ENCODE measurements at places on chromosomes 2 and 18.

DNA sequence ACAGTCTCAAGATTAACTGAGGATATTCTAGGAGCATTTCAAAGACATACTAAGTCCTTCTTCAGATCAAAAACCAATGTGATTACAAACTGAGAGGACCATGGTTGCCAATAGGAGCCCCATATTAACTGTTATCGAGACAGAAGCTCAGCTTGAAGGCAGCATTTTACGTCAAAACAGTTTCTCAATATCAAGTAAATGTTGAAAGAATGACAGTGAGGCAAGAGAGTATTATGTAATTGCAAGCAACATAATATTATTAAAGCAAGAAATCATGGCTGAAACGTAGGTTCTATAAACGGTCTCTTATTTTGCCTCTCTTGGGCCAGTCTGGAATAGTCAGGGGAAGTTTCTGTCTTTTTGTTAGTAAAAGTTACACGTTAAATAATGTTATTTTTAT, 22.9 kb downstream of the RIT2 start:
- DNase-seq: no peak

DNA sequence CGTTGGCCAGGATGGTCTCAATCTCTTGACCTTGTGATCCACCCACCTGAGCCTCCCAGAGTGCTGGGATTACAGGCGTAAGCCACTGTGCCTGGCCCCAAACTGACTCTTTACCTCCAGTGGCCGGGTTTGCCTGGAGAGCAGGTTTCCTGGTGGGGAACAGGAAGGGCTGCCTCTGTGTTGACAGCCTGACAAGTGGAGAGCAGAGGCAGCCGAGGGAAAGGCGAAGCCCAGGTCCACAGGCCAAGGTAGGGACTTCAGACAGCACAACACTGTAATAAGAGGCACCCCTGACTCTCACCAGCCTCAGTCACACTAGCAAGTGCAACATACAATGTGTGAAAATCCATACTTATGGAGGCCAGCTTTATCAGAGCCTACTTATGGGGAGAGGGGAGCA, 16.5 kb upstream of the SH3BP4 start:
- DNase-seq: no peak

DNA sequence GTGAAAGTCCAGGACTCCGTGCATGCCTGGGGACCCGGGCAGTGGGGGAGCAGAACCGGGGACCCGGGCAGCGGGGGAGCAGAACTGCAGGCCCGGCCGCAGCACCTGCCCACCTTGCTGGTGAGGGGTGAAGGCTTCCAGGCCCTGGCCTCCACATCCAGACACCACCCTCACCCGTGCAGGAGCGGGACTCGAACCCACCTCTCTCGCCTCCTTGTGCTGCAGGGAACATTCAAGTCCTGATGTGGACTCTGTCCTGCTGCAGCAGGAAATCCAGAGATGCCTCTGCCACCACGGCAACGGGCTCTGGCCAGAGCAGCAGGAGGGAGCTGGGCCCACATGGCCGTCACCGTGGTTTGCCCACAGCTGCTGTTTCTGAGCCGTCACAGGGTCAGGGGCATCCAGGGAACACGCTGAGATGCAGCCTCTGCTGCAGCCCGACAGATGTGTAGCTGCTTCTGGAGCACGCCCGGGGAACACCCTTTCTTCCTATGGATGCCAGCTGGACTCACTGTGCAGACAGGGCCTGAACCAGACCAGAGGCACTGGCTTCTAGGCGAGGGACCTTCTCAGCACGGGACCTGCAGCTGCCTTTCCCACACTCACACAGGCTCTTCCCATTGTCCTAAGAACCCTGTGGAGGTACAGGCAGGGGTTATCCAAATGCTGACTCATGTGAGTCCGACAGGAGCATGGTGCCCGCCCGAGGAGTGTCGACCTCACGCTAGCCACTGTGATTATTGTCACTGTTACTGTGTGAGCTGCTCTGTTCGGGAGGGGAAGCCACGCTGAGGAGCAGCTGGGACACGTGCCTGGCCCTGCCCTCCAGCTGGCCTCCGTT, 89.2 kb upstream of the CTDP1 start:
- no peak for DNase-seq

- DNase-seq: no peak
Measured at GRCh38 chr2:41771710-41772109, 276.1 kb upstream of the PKDCC start.

DNA sequence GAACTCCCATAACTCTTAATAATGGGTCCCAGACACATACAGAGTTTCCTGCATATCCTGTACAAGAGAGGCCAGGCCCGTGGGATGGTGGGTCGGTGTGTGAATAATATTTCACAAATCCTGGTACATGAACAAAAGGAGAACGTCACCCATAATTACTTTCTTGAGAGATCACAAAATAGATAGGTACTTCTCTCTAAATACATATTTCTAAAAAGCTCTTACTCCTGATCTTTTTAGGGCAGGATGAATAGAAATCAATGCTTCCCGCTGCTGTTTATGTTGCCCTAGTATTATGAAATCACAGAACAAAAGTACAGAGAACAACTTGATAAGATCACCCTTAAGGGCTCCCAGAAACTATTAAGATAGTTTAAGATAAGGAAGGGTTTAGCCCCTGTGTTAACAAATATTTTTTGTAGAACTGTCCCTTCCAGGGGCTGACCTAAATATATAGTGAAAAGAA, 5.4 kb downstream of the IRS1 start:
- DNase-seq: no peak

GRCh38 chr18:52334896-52335295, 5.1 kb upstream of the DCC start:
- no peak for DNase-seq

DNA sequence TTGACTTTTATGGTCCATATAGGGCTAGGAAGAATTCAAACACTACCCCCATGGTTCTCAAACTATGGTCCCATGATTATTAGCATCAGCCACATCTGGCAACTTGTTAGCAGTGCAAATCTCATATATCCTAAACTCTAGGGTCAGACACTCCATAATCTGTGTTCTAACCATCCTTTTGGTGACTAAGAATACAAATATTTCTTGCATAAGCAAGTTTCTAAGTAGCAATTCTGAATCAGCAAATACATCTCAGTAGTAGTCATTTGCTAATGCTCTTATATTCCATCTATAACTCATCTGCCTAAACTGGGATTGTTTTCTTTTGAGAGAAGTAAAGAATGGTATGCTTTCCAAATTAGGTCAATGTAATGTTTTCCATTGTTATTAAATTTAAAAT, 447.3 kb downstream of the TMX3 start:
- no peak for DNase-seq

GRCh38 chr2:217105733-217106649, 246.1 kb upstream of the TNP1 start:
- DNase-seq: no peak

GRCh38 chr18:59623456-59624368, 73.5 kb downstream of the CCBE1 start:
- DNase-seq: no peak

DNA sequence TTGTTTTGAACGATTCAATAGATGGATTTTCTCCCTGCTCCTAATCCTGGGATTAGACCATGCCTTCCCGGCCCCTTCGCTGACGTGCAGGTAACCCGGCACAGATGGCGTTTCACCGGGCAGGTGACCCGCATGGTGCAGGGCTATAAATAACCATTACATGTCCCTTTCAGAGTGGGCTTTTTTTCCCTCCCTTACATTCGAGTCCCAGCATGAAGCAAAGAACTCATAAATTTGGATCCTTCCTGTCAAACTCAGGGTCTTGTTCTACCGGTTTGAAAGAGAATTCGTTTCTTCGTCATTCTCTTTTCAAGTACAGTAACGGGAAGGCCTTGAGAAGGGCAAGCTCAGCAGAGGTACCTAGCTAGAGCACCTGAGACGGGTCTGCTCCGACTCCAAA, 46.1 kb downstream of the EDAR start:
- no peak for DNase-seq

DNA sequence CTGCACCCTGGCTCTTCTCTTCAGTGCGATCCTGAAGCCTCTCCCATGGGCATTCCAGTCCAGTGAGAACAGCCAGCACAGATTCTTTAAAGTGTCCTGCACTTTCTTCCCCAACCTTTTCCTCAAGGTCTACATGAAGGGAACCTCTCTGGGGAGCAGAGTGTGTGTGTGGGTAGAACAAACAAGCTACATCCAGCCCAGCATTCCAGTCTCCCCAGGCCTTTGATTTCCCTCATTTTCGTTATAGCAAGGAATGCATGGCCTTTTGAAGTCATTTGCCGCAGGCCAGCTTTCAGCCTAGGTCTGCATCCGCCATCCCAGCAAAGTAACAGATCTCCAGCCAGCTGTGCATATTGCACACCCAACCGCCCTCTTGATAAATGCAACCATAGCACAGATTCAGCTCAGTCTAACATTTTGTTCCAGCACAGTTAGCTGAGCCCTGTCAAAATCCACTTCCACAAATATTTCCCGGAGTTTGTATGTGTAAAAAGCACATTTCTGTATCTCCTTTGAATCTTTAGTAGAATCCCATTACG, 44.6 kb downstream of the CD8B2 start:
- no peak for DNase-seq

GRCh38 chr2:11744631-11745394, 1.6 kb upstream of the LPIN1 start:
- DNase-seq: no peak

DNA sequence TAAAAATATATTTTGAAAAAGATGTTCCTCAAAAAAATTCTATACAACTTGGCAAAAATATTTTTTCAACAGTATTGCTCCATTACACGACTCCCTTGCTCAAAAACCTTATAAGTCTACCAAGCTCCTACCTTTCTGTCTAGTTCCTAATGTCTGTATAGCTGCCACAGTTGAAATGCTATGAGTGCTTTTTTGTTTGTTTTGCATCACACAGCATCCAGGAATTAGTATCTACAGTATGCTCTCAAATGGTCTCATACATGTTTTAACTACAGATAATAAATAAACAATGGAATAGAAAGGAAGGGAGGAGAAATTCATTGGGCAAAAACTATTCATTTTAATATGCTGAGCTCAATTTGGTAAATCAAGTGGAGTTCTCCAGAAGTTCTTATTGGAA, 17.3 kb downstream of the ACADL start:
- no peak for DNase-seq

DNA sequence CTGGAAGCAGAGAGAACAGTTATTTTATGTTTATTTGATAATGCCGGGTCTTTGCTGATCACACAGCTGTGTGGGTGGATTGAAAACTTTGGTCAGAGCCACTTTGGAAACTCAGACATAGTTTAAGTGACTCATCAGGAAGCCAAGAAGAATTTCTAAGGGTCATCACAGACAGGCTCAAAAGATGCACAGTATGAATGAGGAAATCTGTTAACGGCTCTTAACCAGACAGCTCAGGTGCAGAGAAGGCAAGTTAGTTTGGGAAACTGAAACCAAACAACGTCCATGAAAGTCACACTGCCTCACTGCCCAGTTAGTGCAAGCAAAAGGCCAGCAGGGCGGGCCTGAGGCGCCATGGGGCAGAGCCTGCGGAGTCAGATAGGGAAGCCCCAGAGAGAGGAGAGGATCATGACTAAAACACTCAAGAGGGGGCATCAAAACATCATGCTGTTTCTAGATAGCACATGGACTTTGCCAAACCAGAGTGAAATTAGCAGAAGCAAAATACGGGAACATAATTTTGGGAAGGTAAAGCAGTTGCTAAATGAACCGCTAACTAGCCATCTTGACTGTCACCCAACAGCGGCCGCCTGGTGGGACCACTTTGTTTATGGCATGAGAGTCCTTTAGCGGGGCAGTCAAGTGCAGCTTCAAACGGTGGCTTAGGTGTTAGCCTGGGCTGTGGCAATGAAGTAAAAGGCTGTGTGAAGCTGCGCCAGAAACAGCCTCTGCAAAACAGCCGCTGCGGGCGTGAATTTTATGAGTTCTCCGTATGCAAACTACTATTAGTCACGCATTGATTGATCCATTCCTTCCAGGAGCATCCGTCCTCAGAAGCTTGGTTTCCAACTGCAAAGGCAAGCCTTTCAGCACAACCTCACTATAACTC, 101.2 kb downstream of the KCTD18 start:
- peak; percentile 76 for DNase-seq

DNA sequence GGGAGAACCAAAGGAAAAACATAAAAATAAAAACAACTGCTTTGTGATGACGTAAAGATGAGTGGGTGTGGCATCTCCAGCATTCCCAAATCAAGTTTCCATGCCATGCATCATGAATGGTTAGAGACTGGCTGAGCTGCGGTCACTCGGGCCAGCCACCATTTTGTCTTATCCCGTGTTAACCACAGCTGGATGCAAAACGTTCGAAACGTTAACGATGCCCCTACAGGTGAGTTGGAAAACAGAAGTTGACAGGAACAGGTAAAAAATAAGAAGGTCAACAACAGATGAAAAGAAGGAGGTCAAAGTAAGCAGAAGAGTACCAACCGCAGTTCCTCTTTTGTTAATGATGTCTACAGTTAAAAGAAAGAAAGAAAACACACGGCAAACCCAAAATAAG, 411.1 kb downstream of the NRXN1 start:
- DNase-seq: no peak

DNA sequence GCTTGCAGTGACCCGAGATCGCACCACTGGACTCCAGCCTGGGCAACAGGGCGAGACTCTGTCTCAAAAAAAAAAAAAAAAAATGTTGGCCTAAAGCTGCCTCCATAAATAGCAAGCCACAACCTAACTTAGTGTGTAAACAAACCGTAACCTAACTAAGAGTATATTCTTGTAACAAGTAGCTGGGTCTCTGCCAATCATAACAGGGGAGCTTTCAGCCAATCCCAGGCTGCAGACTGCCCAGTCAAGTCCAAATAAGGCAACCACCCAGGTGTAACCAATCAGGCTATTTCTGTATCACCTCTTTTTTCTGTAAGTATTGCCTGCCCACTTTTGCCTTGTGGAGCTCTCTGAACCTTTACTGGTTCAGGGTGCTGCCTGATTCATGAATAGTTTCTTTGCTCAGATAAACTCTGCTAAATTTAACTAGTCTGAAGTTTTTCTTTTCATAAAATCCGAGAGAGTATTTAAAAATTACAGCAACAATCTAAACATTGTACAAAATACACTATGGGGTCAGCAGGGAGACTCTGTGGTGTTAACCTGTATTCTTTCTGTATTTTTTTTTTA, 4.5 kb downstream of the PSTPIP2 start:
- no peak for DNase-seq

GRCh38 chr2:58429014-58429875, 188.1 kb upstream of the FANCL start:
- no peak for DNase-seq

- DNase-seq: no peak
Measured at GRCh38 chr18:48948112-48949049, 2.4 kb downstream of the SMAD7 start.

DNA sequence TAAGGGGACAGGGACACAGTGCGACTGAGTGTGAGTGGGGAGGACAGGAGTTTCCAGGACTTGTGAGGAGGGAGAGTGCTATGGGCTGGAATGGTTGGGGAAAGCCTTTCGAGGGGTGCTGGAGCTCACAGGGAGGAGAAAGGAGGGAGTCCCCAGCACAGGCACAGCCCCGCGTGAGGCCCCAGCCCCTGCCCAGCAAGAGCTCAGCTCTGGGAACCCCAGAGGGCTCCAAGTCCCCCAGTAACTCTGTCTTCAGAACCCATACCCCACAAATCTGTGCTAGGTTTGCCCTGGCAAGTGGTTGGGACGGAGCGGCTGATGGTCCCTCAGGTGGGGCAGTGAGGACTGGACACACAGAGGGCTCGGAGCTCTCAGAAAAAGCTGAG, 75.4 kb downstream of the SFXN5 start:
- DNase-seq: no peak

- DNase-seq: no peak
Measured at GRCh38 chr18:48572402-48573126, 33.7 kb downstream of the CTIF start.

GRCh38 chr2:55986700-55987440, 63.3 kb upstream of the EFEMP1 start:
- DNase-seq: no peak

- no peak for DNase-seq
Measured at GRCh38 chr2:100281521-100282438, 40.5 kb downstream of the LONRF2 start.

GRCh38 chr2:30266705-30267104, 35.4 kb downstream of the LBH start:
- DNase-seq: no peak

Data from inflammatory macrophage treated with lipopolysaccharide for 1 hour (primary cell).